ENCODE measurements at places on chromosomes 2 and 18.

DNA sequence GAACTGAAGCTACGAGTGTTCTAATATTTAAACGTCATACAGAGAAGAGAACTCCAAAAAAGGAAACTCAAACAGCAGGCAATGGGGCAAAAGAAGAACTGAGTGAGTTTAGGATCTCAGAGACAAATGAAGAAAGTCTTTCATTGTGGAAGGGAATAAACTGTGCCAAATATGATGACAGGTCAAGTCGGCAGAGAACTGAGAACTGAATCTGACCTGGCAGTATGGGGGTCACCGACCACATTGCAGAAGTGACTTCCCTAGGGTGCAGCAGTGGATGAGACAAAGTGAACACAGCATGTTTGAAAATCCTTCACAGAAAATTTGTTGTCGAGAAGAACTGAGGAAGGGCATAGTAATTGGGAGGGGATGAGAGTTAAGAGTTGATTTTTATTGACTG, 55.9 kb downstream of the TTC21B start:
- DNase-seq: no peak

DNA sequence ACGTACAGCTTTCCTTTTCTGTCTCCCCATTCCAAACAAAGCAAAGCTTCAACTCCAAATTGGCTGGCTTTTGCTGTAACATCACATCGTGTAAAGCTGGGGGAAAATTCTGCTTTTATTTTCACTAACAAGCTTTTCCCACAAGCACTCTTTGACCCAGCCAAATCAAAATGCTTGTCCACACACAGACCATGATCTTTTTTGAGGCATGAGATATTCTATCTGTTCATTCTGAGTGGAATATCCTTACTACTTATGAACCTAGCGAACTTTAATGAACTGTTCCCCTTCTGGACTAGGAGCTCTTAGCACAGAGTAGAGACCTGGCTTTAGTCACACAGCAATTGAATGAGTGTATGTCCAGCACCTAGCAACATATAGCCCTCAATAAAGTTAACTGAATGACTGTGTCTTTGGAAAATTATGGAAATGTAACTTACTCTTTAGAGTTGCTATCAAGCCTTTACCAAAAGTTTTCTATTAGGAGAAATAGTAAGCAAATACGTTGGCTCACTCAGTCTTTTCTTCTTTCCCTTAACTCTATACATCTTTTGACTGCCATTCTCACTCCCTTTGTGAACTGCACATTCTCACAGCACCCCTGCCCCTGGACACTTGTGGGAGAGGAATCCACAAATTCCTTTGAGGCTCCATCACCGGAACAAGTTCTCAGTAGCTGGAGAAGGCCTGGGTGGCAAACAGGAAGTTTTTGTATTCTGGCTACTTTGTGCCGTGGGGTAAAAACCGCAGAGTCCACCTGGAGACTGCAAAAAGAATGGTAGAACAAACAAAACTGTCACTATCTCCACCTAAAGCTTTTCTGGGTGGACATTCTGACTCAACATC, 1.3 kb upstream of the UBE2E3 start:
- DNase-seq: no peak

DNA sequence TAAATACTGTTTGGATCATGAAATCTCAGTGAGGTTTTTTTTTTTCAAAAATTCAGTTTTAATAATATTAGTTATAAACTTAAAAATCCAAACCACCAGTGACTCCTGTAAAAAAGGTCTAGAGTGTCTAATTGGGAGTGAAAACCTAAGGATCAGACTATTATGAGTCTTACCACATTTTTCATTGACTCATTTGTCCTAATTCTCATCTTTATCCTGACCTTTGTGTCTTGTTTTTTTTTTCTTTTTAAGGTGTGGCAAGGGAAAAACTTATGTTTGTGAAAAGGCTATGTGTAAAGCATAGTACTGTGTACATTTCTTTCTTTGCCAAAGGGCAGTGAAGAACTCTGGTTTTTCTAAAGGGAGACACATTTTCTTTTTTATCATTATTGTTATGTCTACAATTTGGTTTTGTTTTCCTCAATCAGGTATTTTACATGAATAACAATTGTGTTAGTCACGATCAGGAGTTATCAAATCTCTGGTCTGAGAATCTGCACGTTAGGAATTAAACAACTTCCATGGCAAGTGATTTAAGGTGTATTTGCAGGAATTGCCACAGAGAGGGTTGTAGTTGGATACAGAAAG, 52.6 kb downstream of the RHBDD1 start:
- DNase-seq: no peak

DNA sequence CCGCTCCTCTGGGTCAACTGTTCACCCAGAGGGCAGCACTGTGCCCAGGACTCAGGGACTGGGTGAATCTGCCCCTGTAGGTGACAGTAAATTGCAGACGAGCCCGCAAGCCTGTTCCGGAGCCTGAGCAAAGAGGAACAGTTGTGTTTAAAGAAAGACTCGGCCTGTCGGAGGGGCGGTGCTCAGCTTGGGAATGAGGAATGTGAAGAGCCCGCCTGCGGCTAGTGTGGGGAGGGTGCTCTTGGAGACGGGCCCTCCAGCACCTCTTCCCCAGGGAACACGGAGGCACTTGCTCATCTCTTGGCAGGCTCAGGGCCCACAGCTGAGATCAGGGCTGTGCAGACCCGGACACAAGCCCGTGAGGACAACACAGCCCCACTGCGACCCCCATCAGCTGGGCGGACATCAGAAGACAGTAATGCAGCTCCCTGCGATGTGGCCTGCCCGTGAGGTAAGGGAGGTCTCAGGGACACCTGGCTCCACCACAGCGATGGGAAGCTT, 299.0 kb downstream of the NDUFA10 start:
- DNase-seq: no peak

GRCh38 chr18:76697441-76697901, 124.9 kb upstream of the ZNF236 start:
- DNase-seq: no peak

DNA sequence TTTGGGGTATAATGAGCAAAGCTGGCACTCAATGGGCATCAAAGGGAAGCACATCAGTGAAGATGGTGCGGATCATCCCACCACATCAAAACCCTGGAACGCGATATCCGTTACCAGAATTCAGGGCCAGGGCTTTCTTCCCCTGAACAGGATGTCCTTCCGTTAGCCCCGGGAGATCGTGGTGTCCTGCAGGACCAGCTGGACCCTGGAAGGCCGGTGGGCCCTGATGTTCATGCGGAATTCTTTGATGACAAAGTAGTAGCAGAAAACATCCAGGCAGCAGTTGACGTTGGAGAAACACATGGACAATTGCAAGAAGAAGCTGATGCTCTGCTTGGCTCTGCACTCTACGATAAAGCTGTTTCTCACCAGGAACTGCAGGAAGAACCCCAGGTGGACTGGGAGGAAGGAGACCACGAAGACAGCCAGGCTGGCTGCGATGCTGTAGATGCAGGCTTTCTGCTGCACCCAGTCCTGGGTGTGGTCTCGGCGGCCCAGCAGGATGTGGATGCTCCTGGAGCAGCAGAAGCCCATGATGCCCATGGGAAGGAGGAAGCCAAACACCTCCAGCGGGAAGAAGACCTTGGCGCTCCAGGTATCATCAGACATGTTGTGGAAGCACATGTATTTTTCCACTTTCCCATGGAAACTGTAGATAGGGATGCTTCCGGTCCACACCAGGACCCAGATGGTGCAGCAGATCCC, 15.0 kb downstream of the GPR55 start:
- DNase-seq: no peak

DNA sequence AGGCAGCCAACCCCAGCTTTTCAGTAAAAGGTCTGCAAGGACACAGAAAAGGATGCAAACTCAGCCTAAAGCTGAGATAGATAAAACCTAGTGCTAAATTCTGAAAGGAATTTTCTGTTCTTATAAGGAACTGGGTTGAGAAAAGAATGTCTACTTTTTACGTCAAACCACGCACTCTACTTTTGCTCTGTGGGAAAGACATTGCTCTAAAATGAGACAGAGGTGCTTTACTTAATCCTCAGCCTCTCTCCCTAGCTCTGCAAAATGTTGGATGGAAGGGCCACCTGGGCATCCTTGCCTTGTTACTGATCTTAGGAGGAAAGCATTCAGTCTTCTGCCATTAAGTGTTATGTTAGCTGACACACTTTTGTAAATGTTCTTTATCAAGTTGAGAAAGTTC, 72.1 kb upstream of the LINC00305 start:
- no peak for DNase-seq
